ENCODE measurements at places on chromosomes 7 and 10.

- no peak for DNase-seq
These were observed 80.7 kb downstream of the ANKRD30A start for GRCh38 chr10:37206132-37206531.

DNA sequence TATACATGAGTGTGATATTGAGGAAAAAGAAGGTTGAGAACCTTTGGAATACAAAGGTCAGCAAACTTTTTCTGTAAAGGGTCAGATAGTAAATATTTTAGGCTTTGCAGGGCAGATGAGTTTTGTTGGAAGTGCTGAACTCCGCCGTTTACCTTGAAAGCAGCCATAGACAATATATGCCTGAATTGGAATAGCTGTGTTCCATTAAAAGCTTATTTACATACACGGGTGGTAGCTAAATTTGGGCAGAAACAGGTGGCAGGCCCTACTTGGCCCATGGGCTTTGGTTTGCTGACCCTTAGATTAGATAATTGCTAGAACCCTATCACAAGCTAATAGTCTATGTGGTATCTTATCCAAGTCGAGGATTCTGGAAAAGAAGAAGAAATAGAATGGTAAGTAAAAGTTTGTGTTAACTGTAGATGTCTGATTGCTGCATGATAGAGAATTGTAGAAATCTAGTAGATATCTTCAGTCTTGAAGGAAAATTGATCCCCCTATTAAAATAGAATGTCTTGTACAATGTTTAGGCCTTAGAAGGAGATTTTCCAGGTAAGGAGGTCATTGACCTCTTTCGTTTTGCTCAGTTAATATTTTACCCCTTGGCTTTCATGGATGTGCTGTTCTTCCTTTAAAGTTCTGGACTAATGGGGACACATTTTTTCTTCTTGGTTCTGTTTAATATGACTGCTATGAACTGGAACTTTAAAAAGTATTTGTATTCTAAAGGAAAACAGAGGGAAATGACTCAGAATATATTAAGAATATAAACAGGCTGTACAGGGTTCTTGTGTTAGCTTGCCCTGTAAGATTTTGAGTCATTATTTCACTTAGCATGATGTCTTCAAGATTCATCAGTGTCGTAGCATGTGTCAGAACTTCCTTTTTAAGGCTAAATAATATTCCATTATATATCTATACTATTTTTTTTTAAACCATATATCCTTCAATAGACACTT lies 8.0 kb downstream of the RBM33 start:
- no peak for DNase-seq

DNA sequence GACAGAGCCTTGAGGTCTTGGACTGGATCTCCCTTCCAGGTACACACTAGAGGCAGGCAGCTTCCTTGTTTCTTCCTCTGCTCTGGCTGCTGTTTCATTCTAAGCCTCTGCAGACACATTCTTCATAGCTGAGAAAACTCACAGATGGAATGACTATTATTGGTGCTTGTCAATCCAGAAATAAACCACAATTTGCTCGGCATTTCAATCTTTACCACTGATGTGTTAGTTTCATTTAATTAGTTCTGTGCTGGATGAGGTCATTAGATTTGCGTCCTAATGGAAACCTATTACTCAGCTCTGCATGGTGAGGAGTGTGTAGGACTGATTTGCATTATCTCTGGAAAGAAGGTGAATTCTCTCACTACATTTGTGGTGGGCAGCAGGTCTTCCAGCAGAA lies 392.5 kb downstream of the NRG3 start:
- DNase-seq: no peak

DNA sequence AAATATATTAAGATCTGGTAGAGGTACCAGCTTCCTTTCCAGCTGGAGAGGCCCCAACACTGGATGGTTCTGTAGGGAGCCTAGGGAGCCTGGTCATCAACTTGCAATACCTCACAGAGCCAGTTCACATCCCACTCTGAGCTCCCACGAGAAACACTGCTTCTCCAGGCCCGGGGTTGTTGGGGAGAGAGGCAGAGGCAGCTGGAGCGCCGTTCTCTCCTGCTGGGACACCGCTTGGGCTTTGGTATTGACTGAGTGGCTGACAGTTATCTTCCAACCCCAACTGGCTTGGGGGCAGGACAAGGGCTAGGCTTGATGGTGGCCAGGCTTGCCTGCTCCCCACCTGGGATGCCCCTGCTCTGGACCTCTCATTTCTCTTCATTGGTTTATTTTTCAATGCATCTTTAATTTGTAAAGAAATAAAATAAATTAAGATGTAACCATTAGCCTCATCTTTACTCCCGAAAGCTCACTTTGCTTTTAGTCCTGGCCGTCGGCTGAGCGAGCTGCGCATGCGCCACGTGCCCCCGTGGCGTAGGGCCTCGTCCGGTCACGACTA lies 10.0 kb upstream of the CHCHD1 start:
- peak; percentile 57 for DNase-seq

DNA sequence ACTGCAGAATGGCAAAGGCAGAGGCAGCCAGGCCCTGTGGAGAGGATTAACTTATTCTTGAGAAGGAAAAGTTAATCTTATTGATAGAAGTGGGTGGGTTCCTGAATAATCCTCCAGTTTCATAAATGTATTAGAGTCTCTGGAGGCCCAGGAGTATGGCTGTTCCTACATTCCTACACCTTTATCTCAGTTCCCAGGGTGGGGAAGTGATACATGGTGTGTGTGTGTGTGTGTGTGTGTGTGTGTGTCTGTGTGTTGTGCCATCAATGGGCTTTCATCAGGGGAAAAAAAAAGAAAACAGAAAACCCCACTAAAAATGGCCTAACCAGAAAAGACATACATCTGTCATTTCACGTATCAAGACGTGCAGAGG lies 22.0 kb upstream of the GSDME start:
- no peak for DNase-seq

GRCh38 chr7:158468181-158468580 lies 119.4 kb downstream of the PTPRN2 start:
- no peak for DNase-seq

GRCh38 chr10:95657250-95657649 lies 739 bp upstream of the ALDH18A1 start:
- no peak for DNase-seq

GRCh38 chr7:17320102-17320497 lies 21.6 kb downstream of the AHR start:
- DNase-seq: no peak

DNA sequence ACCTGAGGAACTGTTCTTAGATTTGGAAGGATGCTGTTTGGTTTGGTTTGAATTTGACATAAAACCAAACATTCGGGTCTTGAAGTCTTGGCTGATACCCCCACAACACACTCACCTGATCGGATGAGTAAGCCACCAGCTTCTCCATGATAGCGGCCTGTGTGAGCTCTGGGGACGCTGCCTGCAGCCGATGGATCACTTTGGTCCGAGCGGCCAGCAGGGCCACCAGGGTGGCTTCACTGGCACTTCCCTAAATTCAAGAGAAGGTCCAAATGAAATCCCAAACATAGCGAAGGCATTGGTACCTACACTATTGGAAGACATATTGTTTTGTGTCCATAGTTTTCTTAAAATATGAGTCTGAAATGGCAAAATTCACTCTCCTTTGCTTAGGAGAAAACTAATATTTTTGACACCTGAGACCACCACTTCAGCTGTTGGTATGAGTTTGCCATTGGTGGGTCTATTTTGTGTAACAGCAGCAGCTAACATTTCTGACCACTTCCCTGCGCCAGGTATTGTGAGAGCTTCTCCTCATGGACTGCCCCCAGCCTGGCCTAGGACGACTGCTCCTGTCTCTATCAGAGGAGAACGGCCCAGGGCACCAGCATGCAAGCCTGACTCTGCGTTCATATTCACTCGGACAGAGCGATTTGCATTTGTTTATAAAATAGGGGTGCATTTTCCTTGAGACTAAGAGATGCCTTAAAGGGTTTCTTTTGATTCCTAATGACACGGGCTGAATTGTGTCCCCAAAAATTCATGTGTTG lies 35.9 kb downstream of the DDC start:
- DNase-seq: no peak

DNA sequence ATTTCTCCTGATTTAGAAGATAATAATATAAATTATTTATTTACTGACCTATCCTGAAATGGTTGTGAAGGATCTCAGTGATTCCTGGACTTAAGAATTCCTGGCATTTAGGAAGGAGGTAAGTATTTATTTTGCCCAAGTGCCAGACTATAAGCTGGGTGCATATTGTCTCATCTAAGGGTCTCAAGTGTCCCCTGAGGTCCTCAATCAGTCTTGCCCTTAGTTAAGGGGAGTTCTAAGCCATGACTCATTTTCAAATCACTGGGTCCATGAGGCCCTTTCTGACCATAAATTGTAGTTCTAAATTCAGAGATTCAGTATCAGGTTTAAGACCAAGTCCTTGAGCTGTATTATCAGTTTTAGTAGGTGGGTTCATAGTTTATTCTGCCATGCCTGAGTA lies 251.6 kb upstream of the MEOX2 start:
- DNase-seq: no peak

- no peak for DNase-seq
These were observed 81.6 kb downstream of the NPY start for GRCh38 chr7:24365606-24366005.

GRCh38 chr7:31466036-31466435 lies 47.9 kb upstream of the ITPRID1 start:
- no peak for DNase-seq

- no peak for DNase-seq
These were observed 181.4 kb downstream of the ARID5B start for GRCh38 chr10:62082729-62083411.

- no peak for DNase-seq
These were observed 629.1 kb downstream of the PARD3 start for GRCh38 chr10:34185998-34186397.

GRCh38 chr10:51804866-51805265 lies 105.5 kb upstream of the CSTF2T start:
- DNase-seq: no peak

- no peak for DNase-seq
These were observed 505.5 kb downstream of the SDK1 start for GRCh38 chr7:3806516-3806915.

DNA sequence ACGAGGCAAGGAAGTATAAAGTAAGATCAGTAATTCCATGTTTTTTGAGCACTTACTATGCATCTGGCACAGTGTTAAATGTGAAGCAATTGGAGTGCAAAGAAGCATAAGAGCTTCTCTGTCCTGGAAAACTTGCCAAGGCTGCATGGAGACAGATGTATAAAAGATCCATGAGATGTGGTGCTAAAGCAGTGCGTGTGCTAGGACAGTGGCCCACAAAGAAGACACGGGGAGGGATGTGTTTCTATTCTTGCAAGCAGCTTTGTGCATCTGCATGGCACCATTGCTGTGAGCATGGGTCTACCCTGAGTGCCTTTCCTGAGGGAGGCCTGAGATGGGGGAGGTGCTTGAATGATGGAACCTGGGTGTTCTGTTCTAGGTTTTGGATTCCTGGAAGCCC lies 5.1 kb upstream of the CDHR3 start:
- DNase-seq: no peak

DNA sequence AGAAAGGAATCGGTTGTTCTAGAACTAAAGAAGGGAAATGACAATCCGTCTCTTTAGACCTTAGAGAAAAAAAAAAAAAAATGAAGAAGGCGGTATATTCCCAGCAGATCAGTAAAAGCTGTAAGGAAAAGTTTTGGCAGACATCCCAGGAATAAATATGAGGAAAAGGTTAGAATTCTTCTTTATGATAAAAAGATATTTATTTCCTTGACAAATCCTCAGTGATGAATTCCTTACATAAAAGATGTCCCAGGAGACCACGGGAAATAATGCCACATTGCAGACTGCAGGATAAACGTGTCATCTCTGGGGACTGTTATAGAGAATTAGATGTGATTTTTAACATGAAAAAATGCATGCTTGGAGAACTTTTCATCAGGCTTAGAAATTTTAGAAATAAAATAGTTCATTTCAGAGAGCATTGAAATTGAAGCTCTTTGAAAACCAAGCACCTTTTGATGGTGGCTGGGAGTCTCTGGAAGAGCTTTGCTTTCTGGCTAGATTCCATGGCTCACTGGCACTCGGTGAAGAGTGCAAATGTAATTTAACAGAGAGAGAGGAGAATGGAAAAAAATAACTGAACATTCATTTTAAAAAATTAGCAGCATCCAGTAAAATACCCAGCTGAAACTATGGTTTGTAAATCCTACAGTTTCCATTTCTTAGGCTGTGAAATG lies 98.2 kb downstream of the PRPF18 start:
- no peak for DNase-seq

GRCh38 chr10:96339956-96340904 lies 18.6 kb downstream of the OPALIN start:
- DNase-seq: peak; percentile 19

DNA sequence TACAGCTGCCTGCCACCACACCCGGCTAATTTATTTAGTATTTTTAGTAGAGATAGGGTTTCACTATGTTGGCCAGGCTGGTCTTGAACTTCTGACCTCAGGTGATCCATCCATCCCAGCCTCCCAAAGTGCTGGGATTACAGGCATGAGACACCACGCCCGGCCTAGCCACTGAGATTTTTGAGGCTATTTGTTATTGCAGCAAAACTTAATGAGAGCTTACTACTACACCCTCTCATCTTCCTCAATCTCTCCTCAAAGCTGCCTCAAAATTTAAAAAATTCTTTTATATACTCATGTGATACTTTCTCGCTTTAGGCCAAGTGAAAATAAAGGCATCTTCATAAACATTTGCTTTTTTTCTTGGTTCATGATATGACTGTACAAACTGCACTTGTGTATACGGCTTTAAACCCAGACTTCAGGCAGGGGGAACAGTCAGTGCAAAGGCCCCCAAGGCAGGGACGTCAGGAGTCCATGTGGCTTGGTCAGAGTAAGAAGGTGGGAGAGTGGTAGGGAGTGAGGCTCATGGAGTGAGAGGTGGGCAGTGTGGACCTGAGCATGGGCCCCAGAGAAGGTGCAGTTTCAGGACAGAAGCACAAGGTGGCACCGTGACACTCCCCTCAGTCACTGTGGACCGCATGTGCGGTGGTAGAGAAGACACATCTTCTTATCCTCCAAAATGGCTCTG lies 55.5 kb downstream of the SYPL1 start:
- DNase-seq: peak; percentile 37

DNA sequence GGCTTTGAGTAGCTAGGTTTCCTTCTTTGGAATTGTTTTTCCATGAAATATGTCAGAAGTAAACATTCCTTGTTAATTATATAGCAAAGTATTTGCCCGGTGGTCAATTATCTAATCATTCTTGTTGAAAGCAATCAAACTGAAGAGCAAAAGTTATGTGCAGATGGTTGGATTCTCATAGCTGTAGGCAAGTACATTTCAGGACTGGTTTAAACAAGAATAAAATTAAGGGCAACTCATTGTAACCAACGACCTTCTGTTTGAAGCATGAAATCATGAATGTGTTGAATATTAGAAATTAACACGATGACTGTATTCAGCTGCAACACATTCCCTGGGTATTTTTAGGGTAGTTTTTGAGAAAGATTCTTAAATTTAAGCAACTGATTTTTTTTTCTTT lies 61.8 kb upstream of the NMT2 start:
- DNase-seq: no peak

Data from stimulated activated CD8-positive, alpha-beta memory T cell treated with anti-CD3 and anti-CD28 coated beads, Interleukin-15, amount 100 ng/mL, for 4 hours (primary cell).